ENCODE measurements at places on chromosomes 3 and 15.
A peak's percentile ranks its signal among the peaks of the same experiment; 100 is the strongest.

- DNase-seq, result no peak
Measured at GRCh38 chr3:97892852-97893251, 71.0 kb downstream of the CRYBG3 start.

DNA sequence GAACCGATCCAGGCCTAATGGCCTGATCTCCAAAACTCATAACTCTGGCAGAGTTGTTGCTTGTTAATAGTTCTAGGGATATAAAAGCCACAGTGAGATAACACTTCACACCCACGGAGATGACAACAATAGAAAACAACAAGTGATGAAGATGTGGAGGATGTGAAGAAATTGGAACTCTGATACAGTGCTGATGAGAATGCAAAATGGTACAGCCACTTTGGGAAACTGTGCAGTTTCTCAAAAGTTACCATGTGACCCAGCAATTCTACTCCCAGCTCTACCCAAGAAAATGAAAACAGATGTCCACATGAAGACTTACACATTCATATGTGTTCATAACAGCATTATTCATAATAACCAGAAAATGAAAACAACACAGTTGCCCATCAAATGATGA, 3.8 kb downstream of the CMTM7 start:
- DNase-seq, result no peak

GRCh38 chr15:25739687-25740121, 123.4 kb downstream of the ATP10A start:
- peak; percentile 49 for DNase-seq

DNA sequence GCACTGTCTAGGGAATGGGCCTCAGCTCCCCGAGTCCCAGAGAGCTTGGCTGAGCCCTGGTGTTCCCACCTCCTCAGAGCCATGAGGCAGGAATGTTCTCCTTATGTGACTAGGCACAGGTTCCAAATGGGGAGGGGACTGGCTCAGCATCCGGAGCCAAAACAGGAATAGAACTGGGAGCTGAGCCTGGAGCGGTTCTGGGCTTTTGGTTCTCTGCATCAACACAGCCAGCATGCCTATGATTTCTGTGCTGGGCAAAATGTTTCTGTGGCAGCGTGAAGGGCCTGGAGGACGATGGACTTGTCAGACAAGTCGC, at the start of gene FAM131A:
Gene FAM131A, plus strand, starts transcription at position 202 of the 316 bp plus-strand sequence. Its CDS starts 31 bp downstream, at position 233.
- no peak for DNase-seq

Measured in SJSA1 (cell line).